ENCODE measurements at places on chromosomes 7 and 10. TPM values are rescaled to one million over a fixed set of nuclear protein-coding genes. Genes with fewer than 3 reads are reported as not detected.

Gene CACNB2
- total RNA-seq: not detected

Gene CALML5
- total RNA-seq: not detected

Gene SLC26A5
- not detected for total RNA-seq

Gene VENTX
- total RNA-seq: not detected

Gene SEMA3C
- total RNA-seq: 56.7 TPM

Gene MRC1
- 0.03 TPM for total RNA-seq

Gene PON1
- total RNA-seq: 0.34 TPM

Data from A549 treated with CpdA at 1 μM for 4 hours (cell line).